CD4-positive, alpha-beta T cell treated with Interleukin-21 for 1 hour (primary cell): ENCODE measurements at places on chromosomes 3 and 15.
A peak's percentile ranks its signal among the peaks of the same experiment; 100 is the strongest.

DNA sequence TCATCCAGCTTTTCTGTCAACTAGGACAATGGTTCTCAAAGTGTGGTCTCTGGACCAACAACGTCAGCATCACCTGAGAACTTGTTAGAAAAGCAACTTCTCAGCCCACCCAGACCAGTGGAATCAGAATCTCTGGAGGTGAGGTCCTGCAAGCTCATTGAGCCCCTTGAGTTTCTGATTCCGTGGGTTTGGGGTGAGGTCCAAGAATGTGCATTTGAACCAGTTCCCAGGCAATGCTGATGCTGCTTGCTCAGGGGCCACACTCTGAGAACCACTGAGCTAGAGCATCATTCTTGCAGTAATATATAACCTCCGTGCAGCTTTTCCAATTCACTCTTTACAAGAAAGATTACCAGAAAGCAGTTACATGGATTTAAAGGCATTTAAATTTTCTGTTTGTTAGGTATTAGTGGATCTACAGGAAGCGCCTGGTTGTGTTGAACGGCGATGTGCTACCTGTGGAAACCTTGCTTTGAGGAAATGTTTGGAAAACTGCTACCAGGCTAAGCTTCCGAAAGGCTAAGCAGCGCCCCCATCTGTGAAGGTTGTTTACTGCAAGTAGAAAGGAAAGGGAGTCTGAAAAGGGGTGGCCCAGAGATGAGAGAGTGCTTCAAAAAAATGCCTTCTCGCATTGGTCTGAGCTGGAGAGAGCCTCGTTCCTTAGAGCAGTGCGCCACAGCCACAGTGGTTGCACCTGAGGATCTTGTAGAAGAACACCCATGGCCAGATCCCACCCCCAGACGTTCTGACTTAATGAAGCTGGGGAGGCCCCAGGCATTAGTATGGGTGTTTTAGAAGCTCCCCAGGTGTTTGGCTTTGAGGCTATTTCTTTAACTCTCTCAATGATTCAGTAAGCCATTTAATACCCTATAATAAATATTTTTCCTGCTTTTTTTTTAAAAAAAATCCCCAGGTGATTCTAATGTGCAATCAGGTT is 50.0 kb downstream of the RLBP1 start:
- DNase-seq, result peak; percentile 42

DNA sequence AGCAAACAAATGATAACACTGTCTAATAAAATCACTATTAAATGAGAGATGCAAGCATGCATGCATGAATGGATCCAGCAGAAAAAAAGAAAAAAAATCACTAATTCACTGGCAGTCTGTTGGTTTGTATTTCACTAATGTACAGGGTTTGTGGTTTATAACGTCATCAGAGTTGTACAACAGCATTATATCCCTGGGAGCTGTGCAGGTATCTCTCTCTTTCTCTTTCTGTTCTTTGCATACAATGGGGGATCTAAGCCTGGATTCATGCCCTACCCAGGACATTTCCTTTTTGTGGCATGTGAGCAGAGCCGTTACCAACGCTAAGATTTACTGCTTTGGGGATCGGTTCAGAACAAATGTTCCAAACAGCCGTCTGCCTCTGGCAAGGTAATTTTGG is 229.5 kb downstream of the SOX2 start:
- DNase-seq, result no peak

- no peak for DNase-seq
Measured at GRCh38 chr3:62712746-62713145, 162.5 kb downstream of the CADPS start.

DNA sequence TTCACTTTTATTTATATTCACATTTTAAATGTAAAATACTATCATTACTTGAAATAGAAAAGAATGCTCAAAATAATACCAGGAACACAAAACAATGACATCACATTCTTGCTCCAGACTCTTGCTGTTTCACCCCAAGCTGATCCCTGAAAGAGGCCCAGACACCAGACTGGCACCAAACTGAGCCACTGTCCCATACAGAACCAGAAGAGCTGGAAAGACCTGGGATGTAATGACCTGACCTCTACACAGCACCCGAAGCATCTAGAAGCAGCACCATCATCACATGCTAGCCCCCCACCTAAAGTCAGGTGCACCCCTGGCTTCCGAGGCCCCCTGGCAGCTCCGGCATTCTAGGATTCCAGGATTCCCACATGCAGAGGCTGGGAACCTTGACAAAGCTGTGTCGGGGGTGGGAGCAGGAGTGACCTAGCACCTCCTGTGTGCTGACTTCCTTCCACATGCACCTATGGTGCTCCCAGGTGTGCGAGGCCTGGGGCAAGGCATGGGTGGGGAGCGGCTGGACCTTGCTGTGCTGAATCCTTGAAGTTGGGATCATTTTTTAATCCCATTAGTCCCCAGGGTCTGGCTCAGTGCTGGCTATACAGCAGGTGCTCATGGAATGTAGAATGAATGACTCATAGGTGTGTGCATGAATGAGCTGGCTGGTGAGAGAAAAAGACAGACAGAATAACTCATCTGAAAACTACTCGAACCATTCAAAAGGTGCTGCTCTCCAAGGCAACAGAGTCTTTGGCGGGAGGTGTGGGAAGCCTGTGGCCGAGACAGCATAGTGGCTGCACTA is 144.7 kb upstream of the IQSEC1 start:
- no peak for DNase-seq

GRCh38 chr3:154898916-154899315 is 181.2 kb upstream of the MME start:
- no peak for DNase-seq

GRCh38 chr3:172786036-172786435 is 35.5 kb downstream of the ECT2 start:
- DNase-seq, result no peak

GRCh38 chr15:42612367-42612912 is 37.0 kb downstream of the STARD9 start:
- DNase-seq, result no peak

DNA sequence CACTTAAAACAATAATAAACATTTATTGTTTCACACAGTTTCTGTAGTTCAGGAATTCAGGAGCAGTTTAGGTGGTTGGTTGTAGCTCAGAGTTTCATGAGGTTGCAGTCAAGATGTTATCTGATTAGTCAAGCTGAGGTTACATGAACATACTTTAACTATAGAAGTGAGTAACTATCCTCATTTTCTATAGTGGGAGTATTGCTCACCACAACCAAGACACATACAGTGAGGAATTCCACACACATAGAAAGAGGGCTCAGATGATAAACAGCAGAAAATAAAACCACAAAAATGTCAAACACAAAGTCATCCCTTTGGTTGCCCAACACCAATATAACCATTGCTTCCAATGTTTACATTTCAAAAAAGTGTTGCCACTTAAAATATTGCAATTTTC is 13.6 kb downstream of the SCN11A start:
- no peak for DNase-seq

GRCh38 chr3:180871901-180872300 is 40.6 kb upstream of the FXR1 start:
- DNase-seq, result no peak

DNA sequence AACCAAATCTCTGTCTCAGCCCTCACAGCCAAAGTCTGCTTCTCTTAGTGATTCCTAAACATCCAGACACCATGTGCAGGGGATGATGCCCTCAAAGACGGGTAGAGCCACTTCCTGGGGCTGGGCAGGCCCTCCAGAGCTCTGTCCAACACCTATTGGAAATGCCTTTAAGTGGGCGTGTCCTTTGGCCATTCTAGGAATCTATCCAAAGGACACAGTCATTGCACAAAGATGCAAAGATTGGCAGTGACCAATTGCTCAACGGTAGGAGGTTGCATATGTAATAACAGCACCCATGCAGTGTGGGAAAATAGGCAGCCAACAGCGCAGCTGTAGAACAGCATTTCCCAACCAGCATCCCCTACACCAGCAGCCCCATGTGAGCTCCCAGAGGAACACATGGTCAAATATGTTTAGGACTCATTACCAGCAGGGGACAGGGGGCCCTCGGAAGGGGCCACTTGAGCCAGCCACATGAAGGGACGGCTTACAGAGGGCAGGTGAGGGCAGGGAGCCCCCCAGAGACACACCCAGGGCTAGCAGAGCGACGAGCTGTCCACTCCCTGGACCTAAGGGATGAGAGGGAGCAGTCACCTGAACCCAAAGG is 142.8 kb upstream of the IQSEC1 start:
- DNase-seq, result no peak
